ENCODE measurements at places on chromosomes 1 and 21.

DNA sequence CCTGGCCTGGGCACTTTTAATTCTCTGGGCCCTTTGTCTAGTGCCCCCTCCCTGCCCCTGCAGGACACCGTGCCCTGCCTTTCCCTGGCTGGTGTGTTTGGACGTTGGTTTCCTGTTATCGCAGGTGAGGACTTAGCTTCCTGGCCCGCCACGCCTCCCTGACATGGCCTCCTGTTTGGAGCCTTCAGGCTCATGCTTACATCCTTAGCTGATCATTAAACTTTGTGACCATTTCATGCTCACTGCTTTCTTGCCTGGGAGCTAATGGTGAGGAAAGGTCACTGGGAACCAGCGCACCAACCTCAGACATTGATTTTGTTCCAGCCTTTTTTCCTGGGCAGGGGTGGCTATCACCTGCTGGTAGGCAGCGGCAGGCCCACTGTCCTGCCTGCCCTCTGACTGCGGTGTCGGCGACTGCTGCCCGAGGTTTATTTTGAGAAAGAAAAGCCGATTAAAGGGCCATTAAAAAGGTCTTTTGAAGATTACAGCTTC is 3.7 kb downstream of the PFKL start:
- no peak for DNase-seq

DNA sequence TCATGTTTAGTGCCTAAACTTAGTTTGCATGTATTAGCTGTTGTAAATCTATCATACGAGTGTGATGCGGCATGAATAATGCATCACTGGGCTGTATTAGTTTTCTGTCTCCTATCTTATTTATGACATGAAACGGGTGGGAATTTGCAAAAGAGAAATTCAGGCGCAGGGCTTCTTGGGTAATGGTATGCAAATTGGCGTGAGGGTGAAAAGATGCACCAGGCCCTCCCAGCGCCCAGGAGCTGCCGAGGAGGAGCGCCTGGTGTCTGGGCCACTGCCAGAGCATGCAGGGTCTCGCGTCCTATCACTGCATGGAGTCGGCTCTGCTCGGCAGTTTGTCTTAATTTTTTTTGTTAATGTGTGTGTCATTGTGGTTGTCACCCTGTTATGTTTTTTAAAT is 82.9 kb upstream of the ACTL8 start:
- DNase-seq, result no peak

GRCh38 chr1:186026946-186027345 is 292.8 kb downstream of the HMCN1 start:
- DNase-seq, result no peak

DNA sequence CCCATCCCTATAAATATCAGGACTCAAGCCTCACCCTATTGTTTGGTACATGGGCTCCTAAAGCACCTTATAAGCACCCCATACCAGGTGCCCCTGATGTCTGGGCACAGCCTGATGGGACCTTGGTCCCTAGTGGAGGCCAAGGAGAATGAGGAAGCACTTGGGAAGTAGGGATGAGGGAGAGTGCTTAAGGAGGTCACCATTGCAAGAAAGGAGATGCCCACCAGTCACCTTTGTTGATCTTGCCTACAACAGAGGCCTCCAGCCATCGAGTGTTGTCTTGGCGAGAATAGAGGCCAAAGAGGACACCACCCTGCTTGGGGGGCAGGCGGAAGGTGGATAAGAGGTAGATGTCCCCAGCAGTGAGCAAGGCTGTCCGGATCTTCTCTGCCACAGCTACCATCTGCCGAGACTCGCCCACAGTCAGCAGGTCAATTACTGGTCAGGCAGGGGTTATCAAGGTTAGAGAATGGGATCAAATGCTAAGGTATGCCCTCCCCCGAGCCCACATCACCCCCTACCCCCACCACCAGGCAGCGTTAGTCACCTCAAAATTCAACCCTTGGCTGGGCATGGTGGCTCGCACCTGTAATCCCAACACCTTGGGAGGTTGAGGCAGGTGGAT is 1.6 kb downstream of the THBS3 start:
- DNase-seq, result no peak

DNA sequence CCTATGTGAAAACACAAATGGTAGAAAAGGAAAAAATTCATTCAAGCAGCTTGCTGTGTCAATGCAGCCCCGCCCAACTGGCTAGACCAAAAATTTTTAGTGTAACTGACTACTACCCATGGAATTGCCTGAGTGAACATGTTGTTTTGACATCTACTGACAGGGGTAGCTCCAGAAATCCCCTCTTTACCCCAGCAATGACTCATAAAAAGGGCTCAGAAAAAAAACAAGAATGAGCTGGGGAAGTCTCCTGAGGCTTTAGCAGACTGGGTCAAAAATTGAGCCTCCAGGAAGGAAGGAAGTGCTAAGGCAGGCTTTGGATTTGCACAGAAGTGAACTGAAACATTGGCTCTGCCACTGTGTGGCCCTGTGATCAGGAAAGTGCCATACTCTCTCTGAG is 24.4 kb upstream of the FGGY start:
- DNase-seq, result no peak

DNA sequence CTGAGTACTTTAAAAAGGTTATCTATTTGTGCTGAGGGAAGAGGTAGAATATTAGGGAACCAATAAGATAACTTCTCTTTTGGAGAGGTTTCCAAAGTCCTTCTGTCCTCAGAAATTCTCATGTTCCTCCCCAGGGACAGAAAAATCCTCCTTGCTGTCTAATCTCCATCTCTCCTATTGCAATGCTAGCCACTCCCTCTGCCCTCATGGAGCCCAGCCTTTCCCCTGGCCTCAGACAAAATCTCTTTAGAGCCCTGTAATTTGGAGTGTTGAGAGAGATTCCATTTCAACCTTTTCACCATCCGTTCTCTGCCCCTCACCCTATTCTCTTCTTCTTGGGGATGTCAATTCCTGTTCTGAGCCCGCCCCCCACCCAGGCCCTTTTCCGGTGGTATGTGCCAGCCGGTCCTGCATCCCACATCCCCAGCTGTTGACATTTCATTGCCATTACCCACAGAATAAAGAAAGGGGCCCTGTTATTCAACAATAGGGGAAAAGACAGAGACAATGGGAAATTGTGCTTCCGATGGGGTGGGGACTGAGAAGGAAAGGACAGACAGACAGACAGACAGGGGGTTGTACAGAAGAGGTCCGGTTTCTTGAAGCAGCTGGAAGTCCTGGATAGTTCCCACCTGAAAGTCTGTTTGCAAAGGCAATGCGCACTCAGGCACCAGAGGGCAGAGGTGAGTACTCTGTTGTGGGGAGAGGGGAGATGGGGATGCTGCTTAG is at the start of gene HAPLN2:
HAPLN2 (plus strand) TSS at position 563 of the 729 bp plus-strand sequence. CDS start 4,076 bp downstream, outside the sequence.
- DNase-seq, result peak; percentile 40

GRCh38 chr1:118911571-118911970 is 76.6 kb downstream of the TBX15 start:
- no peak for DNase-seq

DNA sequence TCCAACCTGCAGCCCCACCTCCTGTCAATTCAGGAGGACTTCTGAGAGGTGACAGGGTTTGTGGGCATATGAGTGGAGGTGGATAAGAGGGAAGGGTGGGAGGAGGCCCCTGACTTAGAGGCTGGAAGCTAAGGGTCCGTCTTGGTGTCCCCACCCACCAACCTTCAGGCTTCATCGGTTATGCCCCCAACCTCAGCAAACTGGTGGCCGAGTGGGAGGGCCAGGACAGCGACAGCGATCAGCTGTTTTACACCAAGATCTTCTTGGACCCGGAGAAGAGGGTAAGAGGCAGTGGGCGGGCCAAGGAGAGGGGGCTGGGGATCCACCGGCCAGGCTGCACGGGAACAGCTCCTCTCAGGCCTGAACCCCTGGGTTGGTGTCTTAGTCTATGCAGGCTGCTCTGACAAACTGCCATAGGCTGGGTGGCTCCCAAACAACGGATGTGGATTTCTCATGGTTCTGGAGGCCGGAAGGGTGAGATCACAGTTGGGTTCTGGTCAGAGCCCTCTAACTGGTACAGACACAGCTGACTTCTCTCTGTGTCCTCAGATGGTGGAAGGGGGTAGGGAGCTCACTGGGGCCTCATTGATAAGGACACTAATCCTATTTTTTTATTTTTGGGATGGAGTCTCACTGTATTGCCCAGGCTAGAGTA is 18.1 kb downstream of the PLOD1 start:
- DNase-seq, result no peak

GRCh38 chr1:225448146-225448805 is 20.4 kb upstream of the LBR start:
- no peak for DNase-seq

- no peak for DNase-seq
Measured at GRCh38 chr1:205492774-205493173, 11.7 kb upstream of the CDK18 start.

- DNase-seq, result no peak
Measured at GRCh38 chr1:100076319-100076718, 56.4 kb downstream of the SASS6 start.

- no peak for DNase-seq
Measured at GRCh38 chr1:5599541-5599940, 392.7 kb downstream of the NPHP4 start.

All from activated CD4-positive, alpha-beta T cell treated with anti-CD3 and anti-CD28 coated beads for 48 hours (primary cell).